ENCODE measurements at places on chromosomes 6 and 20. TPM values are rescaled to one million over a fixed set of nuclear protein-coding genes. Genes with fewer than 3 reads are reported as not detected.

RIMS1 gene
- 1.5 TPM for total RNA-seq

SERPINB6 gene
- total RNA-seq: 86.4 TPM

BPIFB1 gene
- total RNA-seq: 0.24 TPM

R3HDML gene
- total RNA-seq: not detected

BACH2 gene
- 1.1 TPM for total RNA-seq

LRRN4 gene
- total RNA-seq: not detected

TRPC4AP gene
- total RNA-seq: 39.8 TPM

ZNF165 gene
- total RNA-seq: 0.87 TPM

APCDD1L gene
- not detected for total RNA-seq

PSORS1C1 gene
- 1.1 TPM for total RNA-seq

EDN1 gene
- 0.38 TPM for total RNA-seq

TNXB gene
- 2.7 TPM for total RNA-seq

TMEM170B gene
- 0.57 TPM for total RNA-seq
